Fibroblast of skin of left biceps (primary cell): ENCODE measurements at places on chromosomes 4 and X.

DNA sequence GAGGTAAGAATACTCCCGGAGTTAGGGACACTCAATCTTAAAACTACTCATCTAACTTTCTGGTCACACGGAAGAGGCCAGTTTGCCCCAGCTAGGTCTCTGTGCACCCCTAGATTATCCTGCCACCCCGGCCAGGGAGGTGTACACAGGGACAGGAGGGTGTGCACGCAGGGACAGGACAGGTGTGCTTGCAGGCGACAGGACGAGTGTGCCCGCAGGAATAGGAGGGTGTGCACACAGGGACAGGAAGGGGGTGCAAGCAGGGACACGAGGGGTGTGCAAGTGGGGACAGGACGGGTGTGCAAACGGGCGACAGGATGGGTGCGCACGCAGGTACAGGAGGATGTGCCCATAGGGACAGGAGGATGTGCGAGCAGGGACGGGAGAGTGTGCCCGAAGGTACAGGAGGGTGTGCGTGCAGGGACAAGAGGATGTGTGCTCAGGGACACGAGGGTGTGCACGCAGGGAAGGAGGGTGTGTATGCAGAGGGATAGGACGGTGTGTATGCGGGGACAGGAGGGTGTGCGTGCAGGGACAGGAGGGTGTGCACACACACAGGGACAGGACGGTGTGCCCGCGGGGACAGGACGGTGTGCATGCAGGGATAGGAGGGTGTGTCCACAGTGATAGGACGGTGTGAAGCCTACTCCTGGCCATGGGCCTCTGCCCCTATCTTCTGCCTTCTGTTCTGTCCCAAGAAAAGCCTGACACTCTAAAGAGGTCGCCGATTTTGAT, 4.1 kb downstream of the TMEM271 start:
- DNase-seq, result no peak

DNA sequence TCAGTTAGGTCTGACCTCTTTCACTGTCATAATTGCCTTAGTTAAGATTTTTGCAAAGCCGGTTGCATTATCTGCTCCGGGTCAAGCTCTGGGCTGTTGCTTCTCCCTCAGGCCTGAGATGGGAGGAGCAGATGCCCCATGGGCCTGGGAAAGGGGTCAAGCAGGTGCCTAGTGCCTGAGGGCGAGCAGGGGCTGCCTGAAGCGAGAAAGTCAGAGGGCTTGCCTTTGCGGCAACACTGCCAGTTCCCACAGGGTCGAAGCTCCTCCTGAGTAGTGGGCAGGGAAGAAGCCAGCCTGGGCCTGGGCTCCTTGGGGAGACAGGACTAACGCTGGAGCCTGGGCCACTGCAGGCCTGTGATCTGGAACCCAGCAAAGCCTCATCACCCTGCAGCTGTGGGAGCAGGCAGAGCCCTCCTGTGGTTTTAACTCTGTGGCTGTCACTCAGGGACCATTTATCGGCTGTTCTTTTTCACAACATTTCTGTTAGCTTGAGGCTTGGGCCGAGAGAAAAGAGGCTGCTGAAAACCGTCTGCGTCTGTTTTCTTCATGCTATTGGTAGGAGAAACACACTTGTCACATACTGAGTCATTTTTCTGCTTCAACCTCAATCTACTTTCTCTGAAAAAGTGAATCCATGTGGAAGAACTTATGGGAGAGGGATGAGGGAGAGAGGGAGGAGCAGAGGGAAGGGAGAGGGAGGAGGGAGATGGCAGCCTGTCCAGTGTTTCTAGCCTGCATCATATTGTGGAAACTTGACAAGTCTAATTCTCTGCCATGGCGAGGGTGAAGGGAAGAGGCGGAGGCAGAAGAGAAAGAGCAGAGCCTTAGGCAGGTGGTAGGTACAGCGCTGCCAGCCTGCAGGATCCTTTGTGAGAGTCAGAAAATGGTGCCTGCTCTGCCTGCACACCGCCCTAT, 68.4 kb downstream of the RHOH start:
- DNase-seq, result no peak

- DNase-seq, result peak; percentile 67
Observed at GRCh38 chr4:172142281-172142741, 329.1 kb downstream of the GALNTL6 start.

- no peak for DNase-seq
Observed at GRCh38 chr4:136687118-136687517, 845.2 kb downstream of the PCDH18 start.

- DNase-seq, result no peak
Observed at GRCh38 chr4:11005300-11005699, 320.7 kb upstream of the CLNK start.

DNA sequence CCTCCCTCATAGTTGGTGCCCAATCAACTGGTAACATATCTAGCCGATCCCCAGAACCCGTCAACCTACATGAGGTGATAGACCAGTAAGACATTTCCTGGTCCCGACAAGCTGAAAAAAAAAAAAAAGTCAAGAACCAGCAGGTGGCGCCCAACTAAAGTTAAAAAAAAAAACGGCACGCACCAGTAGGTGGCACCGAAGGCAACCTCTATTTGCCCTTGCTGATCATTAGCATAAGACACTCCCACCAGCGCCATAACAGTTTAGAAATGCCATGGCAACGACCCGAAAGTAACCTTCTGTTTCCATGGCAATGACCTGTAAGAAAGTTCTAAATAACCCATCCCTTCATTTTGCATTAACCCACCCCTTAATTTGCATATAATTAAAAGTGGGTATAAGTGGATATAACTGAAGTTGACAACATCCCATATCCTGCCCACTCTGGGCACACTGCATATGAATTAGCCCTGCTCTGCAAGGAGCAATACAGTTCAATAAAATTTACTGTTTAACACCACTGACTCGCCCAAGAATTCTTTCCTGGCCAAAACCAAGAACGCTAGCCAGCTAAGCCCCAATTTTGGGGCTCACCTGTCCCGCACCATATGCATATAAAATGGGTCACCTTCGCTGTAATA, 83.9 kb upstream of the SPANXB1 start:
- peak; percentile 21 for DNase-seq

- no peak for DNase-seq
Observed at GRCh38 chr4:5133201-5133600, 81.9 kb downstream of the STK32B start.

DNA sequence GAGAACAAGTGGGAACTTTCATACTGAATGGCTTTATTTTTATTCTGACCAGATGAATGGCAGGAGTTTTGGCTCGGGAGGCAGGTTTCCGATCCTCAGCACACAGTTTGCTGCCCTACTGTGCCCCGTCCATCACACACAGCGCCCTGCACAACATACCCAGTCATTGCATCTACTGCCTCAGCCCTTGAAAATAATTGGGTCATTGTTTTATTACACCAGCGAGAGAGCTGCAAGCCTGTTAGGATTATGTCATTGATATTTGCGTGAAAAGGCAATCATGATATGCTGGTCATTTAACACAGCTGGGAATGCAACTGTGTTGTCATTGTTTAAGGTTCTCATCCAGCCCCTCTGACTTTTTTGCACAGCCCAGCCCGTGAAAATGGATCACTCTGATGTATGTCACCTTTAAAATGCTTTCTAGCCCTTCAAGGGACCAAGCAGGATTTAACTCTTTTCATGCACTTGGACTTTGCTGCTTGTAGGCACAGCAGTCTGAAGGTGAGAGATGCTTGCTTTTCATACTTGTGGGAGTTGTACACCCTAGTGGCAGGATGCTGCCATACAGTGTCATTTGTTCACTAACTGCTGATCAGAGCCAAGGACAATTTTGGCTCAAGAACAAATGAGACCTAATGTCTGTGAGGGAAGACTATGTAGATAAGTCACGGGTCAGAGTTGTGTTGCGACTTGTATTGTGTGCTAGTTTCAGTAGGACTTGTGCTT, 62.3 kb downstream of the RTL9 start:
- no peak for DNase-seq
